Stimulated activated CD8-positive, alpha-beta memory T cell treated with anti-CD3 and anti-CD28 coated beads, Interleukin-2, amount 100 ng/mL, for 48 hours (primary cell): ENCODE measurements at places on chromosomes 16 and 17.

- no peak for DNase-seq
Observed at GRCh38 chr17:76160896-76161528, 20.0 kb upstream of the FOXJ1 start.

- DNase-seq: peak; percentile 21
Observed at GRCh38 chr17:46002311-46002972, 3.4 kb downstream of the STH start.

GRCh38 chr16:63363738-63364137 lies 1327.5 kb upstream of the CDH8 start:
- DNase-seq: no peak

DNA sequence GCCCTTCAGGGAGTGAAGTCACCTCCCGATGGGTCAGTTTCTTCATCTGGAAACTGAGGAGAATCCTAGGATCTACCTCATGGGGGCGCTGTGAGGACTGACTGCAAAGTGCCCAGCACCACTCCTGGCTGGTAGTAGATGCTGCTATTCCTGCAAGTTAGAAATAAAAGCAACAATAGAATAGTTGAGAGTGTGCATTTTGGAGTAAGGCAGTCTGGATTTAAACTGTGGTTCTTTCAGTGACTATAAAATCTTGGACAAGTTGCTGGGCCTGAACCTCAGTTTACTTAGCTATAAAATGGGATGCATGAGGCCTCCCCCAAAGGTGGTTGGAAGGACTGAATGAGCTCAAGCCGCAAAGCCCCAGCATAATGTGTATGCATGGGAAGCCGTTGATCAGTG lies 70.6 kb downstream of the CYB5B start:
- DNase-seq: peak; percentile 12

- peak; percentile 1 for DNase-seq
Observed at GRCh38 chr17:31596382-31597323, 205.2 kb downstream of the RAB11FIP4 start.

DNA sequence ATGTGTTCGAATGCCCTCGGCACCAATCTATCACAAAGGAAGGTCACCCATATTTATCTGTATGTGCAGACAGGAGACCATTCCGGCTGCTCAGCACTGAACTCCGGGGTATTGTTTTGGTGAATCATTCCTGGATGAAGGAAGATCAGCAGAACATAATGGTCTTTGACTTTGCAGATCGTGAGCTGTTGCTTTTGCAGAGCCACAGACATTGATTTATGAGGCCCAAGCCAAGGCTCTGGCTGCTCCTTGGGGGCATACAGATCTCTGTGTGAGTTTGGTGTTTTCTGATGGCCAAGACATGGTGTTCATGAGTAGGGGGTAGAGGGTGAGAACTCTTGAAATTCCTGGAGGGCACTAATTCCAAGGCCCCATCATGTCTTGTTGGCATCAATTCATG lies 458.8 kb upstream of the HSBP1 start:
- no peak for DNase-seq

GRCh38 chr17:45902892-45903346 lies 8.6 kb downstream of the MAPT start:
- DNase-seq: no peak
